Stimulated activated CD4-positive, alpha-beta T cell treated with anti-CD3 and anti-CD28 coated beads, Interleukin-12 subunit alpha, Interleukin-12 subunit beta, amount 100 ng/mL, for 48 hours (primary cell): ENCODE measurements at places on chromosomes 6 and 20.
A peak's percentile ranks its signal among the peaks of the same experiment; 100 is the strongest.

- DNase-seq, result peak; percentile 49
Observed at GRCh38 chr6:45930420-45931040, 85.1 kb downstream of the CLIC5 start.

DNA sequence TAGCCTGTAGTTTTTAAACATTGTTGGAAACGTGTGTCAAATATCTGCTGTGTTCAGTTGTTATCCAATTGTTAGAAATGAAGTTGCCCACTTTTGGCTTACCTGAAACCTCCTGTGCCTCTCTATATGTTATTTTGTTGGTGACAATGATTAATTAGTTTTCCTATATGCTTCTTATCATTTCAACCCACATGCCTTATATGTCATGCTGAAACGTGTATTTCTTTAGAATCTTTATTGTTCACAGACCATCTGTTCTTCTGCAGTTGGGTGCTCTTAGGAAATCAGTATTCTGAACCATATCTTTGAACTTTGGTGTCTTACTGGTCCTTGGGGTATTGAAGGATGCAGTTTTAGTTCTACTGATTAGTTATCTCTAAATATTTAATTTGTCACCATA, 91.2 kb upstream of the SCGN start:
- DNase-seq, result no peak

DNA sequence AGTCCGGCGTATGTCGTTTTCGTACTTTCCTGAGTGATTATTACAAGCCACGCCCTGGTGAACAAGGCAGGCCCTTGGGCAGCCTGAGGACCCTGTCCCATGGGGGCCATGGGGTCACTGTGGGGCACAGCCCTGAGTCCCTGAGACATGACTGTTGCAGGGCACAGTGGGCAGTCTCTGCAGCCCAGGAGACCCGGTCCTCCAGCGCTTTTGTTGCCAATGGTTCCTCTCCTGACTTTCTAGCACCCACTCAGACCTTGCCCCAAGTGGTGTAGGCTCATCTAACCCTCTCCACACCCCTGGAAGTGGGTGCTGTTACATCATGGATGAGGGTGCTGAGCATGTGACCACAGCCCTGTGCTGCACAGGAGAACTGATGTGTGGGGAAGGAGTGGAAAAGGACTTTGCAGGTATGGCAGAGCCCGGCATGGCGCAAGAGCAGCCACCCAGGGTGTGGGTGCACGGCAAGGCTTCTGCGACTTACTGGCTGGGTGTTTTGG, 319.5 kb downstream of the TAF4 start:
- DNase-seq, result no peak

GRCh38 chr6:135901774-135902524, 50.4 kb downstream of the PDE7B start:
- DNase-seq, result no peak

DNA sequence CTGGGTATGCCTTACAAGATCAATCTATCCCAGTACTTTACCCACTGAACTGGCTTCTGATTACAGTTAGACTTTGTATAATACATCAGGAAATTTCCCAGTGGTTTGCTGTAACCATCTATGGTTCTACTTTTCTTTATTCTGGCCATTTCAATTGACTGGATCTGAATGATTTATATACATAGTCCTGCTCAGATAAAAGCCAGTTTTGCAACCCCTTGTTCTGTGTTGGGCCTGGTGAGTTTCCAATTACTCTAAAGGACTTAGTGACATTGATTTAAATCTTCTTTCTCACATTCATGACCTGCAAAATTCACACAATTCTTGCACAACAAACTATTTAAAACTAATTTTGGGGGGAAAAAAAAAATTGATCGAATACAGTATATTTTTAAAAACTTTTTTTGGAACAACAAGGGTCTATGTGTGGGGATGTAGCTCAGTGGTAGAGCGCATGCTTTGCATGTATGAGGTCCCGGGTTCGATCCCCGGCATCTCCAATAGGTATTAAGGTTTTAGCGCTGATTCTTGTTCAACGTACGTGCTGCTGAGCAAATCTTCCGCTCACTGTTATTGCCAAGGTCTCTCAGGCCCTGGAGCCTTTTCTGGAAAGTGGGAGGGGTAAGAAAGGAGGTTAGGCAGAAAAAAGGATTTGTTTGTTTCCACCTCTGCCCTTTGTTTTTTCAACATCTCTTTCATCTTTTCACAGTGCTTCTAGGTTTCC, 117.5 kb downstream of the GPX5 start:
- DNase-seq, result peak; percentile 51

GRCh38 chr6:48552905-48553304, 441.9 kb upstream of the PTCHD4 start:
- DNase-seq, result no peak

GRCh38 chr6:24565196-24565595, 70.4 kb downstream of the ALDH5A1 start:
- DNase-seq, result no peak

GRCh38 chr6:125807293-125807692, 16.5 kb downstream of the NCOA7 start:
- no peak for DNase-seq

DNA sequence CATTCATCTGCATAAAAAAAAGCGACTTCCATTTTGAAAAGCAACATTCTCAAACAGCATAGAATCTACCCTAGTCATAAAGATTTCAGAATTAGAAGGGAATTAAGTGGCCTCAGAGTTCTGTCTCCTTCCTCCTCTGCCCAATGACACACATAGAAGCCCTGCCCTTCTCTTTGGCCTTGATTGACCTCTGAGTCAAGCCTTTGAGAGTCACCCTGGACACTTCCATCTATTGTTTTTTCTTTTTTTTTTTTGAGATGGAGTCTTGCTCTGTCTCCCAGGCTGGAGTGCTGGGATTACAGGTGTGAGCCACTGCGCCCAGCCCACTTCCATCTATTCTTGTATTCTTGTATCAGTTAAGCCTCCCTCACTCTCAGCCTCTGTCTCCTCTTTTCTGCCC, 44.8 kb upstream of the CTNNBL1 start:
- DNase-seq, result no peak

- DNase-seq, result no peak
Observed at GRCh38 chr20:62353289-62354030, 13.7 kb downstream of the LAMA5 start.

GRCh38 chr20:61805781-61806180, 259.9 kb downstream of the TAF4 start:
- no peak for DNase-seq
